Immature natural killer cell (primary cell): ENCODE measurements at places on chromosomes 3 and 15.

- H3K36me3 ChIP-seq, result no peaks in the 10 kb centered on the region
- peaks cover 16% of the 10 kb centered on the region for H3K4me1 ChIP-seq
- no peak within 1 kb of the TSS for H3K27ac ChIP-seq
- no peak for DNase-seq
- peaks cover 15% of the 10 kb centered on the region for H3K27me3 ChIP-seq
Observed at GRCh38 chr3:87792534-87793336, 266.1 kb downstream of the CGGBP1 start.

GRCh38 chr3:47359323-47359722, 21.5 kb upstream of the PTPN23 start:
- H3K27me3 ChIP-seq, result peaks cover 2% of the 10 kb centered on the region
- H3K4me3 ChIP-seq, result no peak overlapping the region
- H3K4me1 ChIP-seq, result peaks cover 10% of the 10 kb centered on the region
- no peak for DNase-seq
- H3K36me3 ChIP-seq, result peaks cover 11% of the 10 kb centered on the region
- no peak overlapping the region for H3K27ac ChIP-seq

DNA sequence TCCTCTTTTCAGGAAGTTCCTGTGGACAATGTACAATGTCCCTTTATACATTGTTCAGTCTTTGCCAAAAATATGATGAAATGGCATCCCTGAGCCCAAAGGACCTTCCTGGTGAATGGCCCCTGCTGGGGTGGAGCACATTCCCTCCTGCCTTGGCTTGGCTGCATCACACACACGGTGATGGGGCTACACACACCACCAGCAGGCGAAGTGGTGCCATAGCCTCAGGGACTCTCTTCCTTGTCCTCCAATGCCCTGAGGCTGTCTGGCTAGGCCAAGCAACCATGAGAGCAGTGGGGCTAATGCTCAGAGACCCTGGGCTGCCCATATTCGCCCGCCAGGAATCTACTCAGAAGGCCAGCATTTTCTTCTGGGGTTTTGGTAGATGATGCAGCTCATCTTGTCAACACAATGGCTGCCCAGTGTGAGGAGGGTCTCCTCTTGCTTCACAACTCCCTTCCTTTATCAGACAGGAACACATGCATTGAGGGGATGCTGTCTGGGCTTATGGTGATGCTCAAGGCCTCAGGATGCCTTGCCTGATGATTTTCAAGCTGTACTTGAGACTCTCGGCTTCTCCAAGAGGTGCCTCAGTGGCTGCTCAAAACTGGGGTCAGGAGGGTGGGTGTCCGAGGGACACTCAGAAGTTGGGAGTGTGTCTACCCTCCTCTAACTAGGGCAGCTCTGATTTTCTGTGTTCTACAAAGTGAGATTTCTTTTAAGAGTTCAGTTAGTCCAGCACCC, 40.9 kb upstream of the EPHB1 start:
- no peak overlapping the region for H3K27ac ChIP-seq
- H3K36me3 ChIP-seq, result no peaks in the 10 kb centered on the region
- peaks cover 2% of the 10 kb centered on the region for H3K27me3 ChIP-seq
- no peaks in the 10 kb centered on the region for H3K4me1 ChIP-seq
- DNase-seq, result no peak

DNA sequence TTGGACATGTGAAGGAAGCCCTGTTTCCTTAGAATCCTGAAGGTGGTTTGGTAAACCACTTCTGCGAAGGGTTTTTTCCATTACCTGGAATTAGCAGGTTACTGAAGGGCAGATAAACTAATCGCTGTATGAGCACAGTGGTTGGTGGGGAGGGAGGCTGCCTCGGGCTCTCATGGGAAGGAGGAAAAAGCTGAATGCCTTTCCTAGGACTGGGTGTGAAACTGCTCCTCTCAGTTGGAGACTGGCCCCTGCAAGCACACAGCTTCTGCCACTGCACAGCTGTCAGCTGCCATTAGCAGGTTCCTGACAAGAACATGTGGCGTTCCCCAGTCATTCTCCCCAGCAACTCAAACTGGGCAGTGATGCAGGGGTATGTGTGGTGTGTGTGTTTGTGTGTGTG, 376.3 kb downstream of the GAP43 start:
- no peaks in the 10 kb centered on the region for H3K27me3 ChIP-seq
- H3K36me3 ChIP-seq, result no peaks in the 10 kb centered on the region
- no peak overlapping the region for H3K4me3 ChIP-seq
- no peaks in the 10 kb centered on the region for H3K4me1 ChIP-seq
- no peak for DNase-seq
- no peak overlapping the region for H3K27ac ChIP-seq

GRCh38 chr3:71486831-71487230, 96.7 kb downstream of the FOXP1 start:
- peaks cover 11% of the 10 kb centered on the region for H3K36me3 ChIP-seq
- peak overlapping the region; percentile 86 for H3K27ac ChIP-seq
- peak overlapping the region; percentile 75 for H3K4me3 ChIP-seq
- no peak for DNase-seq

DNA sequence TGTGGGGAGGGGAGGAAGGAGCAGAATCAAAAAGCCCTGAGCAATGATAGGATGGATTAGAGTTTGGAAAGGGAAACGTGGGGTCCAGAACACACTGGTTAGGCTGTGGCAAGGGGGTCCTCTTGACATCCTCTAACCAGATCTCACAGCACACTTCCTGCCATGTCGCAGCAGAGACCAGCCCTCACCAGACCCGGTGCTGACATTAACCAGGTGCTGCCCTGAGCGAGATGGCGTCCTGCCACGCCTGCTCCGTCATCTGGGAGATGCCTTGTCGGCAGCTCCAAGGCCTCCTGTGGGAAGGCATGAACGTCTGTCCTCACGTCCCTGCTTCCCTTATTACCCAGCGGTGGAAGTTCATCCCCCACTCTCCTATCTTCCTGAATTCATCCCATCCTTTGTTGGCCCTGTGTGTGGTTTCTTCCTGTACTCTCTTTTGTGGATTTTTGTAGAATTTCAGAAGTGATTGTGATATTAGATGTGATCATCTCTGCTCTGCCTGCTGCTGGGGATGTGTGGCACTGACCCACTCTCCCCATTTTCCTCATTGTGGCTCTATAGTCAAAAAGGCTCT, 29.4 kb upstream of the MYZAP start:
- peaks cover 4% of the 10 kb centered on the region for H3K4me1 ChIP-seq
- H3K36me3 ChIP-seq, result no peaks in the 10 kb centered on the region
- H3K27ac ChIP-seq, result no peak overlapping the region
- no peak for DNase-seq
- H3K4me3 ChIP-seq, result no peak overlapping the region
- H3K27me3 ChIP-seq, result peaks cover 14% of the 10 kb centered on the region

DNA sequence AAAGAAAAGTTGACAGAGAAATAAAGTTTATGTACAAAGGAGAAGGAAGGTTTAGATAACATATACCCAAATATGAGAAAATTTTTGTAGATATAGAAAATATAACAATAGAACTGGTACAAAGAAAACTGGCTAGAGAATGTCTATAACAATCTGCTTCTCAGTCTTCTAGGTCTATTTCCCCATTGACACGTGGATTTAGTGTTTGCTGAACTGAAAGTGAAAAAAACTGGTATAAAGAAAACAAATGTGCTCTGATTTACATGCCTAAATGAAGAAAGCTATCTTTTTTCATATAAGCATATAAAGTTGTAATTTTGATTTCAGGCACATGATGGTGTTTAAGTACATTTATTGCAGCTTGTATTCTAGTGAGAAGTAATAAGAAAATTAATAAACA, 9.8 kb downstream of the KCNMB2 start:
- H3K4me1 ChIP-seq, result no peaks in the 10 kb centered on the region
- DNase-seq, result no peak
- H3K27ac ChIP-seq, result no peak overlapping the region

DNA sequence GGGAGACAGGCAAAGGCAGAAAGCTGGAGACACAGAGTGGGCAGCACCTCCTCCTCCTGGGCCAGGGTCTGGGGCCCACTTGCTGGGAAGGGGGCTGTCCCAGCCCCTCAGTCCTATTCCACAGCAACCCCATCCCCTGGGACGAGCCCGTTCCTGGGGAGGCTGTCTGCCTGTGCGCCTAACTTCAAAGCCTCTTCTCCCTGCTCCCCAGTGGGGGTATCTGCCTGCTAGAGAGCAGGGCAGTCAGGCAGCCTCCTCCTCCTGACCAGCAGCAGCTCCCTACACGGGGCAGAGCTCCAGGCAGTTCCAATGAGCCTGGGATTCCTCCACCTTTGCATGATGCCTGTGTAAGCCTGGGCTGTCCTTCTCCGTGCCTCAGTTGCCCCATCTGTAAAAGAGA, 6.9 kb downstream of the PTH1R start:
- H3K27ac ChIP-seq, result no peak overlapping the region
- H3K4me3 ChIP-seq, result no peak overlapping the region
- peaks cover 11% of the 10 kb centered on the region for H3K27me3 ChIP-seq

GRCh38 chr15:64476550-64476949, 16.2 kb downstream of the ZNF609 start:
- H3K27me3 ChIP-seq, result peaks cover 2% of the 10 kb centered on the region
- H3K36me3 ChIP-seq, result no peaks in the 10 kb centered on the region
- no peak overlapping the region for H3K4me3 ChIP-seq
